ENCODE measurements at places on chromosomes 13 and 19. TPM values are rescaled to one million over a fixed set of nuclear protein-coding genes. Genes with fewer than 3 reads are reported as not detected.

Gene ZNF471
- polyA plus RNA-seq: 39.1 TPM

- no peak for DNase-seq
Measured at GRCh38 chr19:7199613-7200533, 94.3 kb downstream of the INSR start.

DNA sequence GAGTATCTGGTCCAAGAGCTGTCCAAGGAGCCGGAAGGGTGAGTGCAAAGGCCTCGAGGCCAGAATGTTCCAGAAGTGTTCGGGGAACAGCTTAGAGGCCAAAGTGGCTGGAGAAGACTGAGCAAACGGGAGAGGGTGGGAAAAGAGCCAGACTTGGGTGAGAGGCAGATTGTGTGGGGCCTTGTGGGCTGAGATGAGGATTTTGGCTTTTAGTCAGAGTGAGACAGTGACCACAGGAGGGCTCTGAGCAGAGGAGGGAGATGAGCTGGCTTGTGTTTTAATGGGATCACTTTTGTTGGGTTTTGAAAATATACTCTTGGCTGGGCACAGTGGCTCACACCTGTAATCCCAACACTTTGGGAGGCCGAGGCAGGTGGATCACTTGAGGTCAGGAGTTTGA, 5.6 kb downstream of the NANOS2 start:
- DNase-seq: no peak

DNA sequence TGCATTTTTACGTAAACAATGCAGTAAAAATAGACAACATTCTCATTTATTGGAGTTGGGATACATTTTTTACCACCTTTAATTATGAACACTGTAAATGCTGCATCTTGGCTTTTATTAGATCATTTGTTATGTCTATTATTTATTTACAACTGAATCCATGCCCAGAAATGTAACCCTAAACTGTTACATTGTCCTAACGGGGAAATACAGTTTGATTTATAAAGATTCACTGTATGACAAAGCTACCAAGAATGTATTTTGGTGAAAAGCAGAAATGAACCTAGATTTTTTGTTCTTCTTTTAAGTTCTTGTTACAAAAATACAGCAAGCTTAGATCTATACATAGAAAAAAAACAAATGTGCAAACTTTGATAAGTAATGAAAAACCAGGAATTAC, 1.1 kb downstream of the METTL21C start:
- DNase-seq: no peak

DNA sequence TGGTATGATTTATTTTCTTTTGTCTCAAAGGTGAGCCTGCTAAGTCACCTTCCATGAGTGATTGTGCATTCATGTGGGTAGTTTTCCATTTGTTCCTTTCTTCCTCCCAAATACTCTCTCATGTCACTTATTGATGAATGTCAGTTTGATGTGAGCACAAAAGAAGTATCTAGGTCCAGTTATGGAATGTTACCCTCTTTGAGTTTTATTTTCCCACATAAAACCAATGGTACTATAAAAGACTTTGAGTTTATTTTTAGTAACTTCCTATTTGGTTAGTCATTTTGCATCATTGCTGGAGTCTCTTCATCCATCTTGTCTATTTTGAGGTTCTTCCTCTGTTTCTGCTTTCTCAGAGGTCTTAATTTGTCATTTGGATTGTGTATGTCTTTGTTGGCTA, 321.3 kb downstream of the GPC6 start:
- no peak for DNase-seq

Gene LGI4
- polyA plus RNA-seq: 2.3 TPM

GRCh38 chr19:607301-608154, 17.8 kb downstream of the HCN2 start:
- DNase-seq: no peak

GRCh38 chr19:50025794-50026549, at the start of gene ZNF473:
ZNF473 (plus strand) TSS chr19:50026005; CDS start chr19:50031083, 5,078 bp downstream.
- DNase-seq: no peak

Gene NDUFS7
- polyA plus RNA-seq: 40.2 TPM

DNA sequence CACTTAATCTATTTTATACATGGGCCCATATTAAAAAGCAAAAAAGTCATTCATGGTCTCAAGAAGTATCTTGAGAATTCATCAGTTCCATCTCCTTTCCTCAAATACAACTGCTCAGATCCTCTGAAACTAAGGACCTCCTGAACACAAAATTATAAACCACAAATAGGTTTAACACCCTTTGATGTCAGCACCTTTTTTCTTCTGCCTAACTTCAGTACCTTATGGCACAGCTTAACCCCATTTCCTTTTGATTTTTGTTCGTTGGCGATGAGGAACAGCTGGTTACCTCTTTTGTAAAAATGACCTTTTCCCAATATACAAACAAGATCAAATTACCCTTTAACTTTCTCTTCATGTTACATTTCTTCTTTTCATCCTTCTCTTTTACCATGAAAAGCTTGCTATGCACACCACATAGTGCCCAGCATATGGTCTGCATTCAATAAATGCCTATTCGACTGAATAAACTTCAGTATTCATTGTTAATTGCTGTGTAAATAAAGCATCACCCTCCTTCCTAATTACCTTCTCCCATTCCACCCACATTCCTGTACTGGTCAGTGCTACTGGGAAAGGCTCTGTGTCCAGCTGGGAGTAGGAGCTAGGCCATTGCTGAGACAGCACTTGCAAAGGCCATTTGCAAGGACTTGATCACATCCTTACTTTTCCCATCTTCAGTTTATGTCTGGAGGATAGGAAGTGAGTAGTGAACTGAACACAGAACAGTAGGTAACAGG, 317.9 kb downstream of the SHISA2 start:
- DNase-seq: no peak
